ENCODE measurements at places on chromosomes 12 and 14. TPM values are rescaled to one million over a fixed set of nuclear protein-coding genes. Genes with fewer than 3 reads are reported as not detected.

SLC2A3 gene
- 4.3 TPM for total RNA-seq

LRFN5 gene
- total RNA-seq = not detected

CCDC38 gene
- total RNA-seq = 0.07 TPM

CPNE6 gene
- not detected for total RNA-seq

RND1 gene
- 14.4 TPM for total RNA-seq

Data from A549 treated with RU486 at 1 μM for 4 hours (cell line).